ENCODE measurements at places on chromosomes 6 and 20. TPM values are rescaled to one million over a fixed set of nuclear protein-coding genes. Genes with fewer than 3 reads are reported as not detected.

The TBX18 gene
- 19.0 TPM for total RNA-seq

The SYNDIG1 gene
- total RNA-seq = 1.5 TPM

The NR2E1 gene
- not detected for total RNA-seq

The EBF4 gene
- total RNA-seq = 3.5 TPM

The DPPA5 gene
- total RNA-seq = not detected

The C6orf118 gene
- 0.28 TPM for total RNA-seq

The MYO6 gene
- 9.4 TPM for total RNA-seq

The DUSP15 gene
- 1.0 TPM for total RNA-seq

The LY6G6D gene
- not detected for total RNA-seq

The SLC35F1 gene
- total RNA-seq = not detected

The ATP6V1G2 gene
- 0.40 TPM for total RNA-seq

The SLC32A1 gene
- total RNA-seq = not detected

The VWA7 gene
- 2.0 TPM for total RNA-seq

The GHRH gene
- total RNA-seq = not detected

The ADRM1 gene
- total RNA-seq = 159 TPM

The TFAP2B gene
- not detected for total RNA-seq

The TPD52L1 gene
- total RNA-seq = 52.4 TPM

The TNXB gene
- total RNA-seq = 0.89 TPM

The FAM184A gene
- total RNA-seq = not detected

The CABLES2 gene
- 5.9 TPM for total RNA-seq

The RAB44 gene
- total RNA-seq = 0.02 TPM

The RING1 gene
- 24.9 TPM for total RNA-seq

The LY6G6C gene
- not detected for total RNA-seq

The PRRT1 gene
- 0.95 TPM for total RNA-seq

The SIRPD gene
- not detected for total RNA-seq

The RBM12 gene
- 85.5 TPM for total RNA-seq

The ZNF322 gene
- 5.3 TPM for total RNA-seq

The METTL24 gene
- total RNA-seq = not detected

The RNF144B gene
- 0.88 TPM for total RNA-seq

The KCNK16 gene
- total RNA-seq = not detected

The BNIP5 gene
- total RNA-seq = not detected

The PRKN gene
- not detected for total RNA-seq

The PBOV1 gene
- total RNA-seq = not detected

The ZSCAN23 gene
- not detected for total RNA-seq

The PRPH2 gene
- not detected for total RNA-seq

The CRIP3 gene
- total RNA-seq = 0.83 TPM

The SNRPB2 gene
- total RNA-seq = 119 TPM
